ENCODE measurements at places on chromosomes 13 and 19. TPM values are rescaled to one million over a fixed set of nuclear protein-coding genes. Genes with fewer than 3 reads are reported as not detected.

GRCh38 chr19:44577566-44577874 is 35.8 kb upstream of the IGSF23 start:
- no peaks in the 10 kb centered on the region for H3K4me1 ChIP-seq
- no peak overlapping the region for H3K27ac ChIP-seq
- DNase-seq = no peak
- no peaks in the 10 kb centered on the region for H3K27me3 ChIP-seq
- no peaks in the 10 kb centered on the region for H3K36me3 ChIP-seq

DNA sequence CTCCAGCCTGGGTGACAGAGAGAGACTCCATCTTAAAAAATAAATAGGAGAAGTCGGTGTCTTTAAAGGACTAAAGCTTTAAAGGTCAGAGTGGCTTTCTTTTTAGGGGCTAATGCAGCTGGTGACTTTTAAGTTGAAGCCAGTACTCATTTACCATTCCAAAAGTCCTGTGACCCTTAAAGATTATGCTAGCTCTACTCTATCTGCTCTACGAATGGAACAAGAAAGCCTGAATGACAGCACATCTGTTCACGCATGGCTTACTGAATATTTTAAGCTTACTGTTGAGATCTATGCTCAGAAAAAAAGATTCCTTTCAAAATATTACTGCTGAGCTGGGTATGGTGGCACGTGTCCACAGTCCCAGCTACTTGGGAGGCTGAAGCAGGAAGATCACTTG is 16.4 kb downstream of the TDRD12 start:
- H3K4me1 ChIP-seq = no peaks in the 10 kb centered on the region
- no peak overlapping the region for H3K27ac ChIP-seq
- no peaks in the 10 kb centered on the region for H3K36me3 ChIP-seq
- no peaks in the 10 kb centered on the region for H3K27me3 ChIP-seq

DNA sequence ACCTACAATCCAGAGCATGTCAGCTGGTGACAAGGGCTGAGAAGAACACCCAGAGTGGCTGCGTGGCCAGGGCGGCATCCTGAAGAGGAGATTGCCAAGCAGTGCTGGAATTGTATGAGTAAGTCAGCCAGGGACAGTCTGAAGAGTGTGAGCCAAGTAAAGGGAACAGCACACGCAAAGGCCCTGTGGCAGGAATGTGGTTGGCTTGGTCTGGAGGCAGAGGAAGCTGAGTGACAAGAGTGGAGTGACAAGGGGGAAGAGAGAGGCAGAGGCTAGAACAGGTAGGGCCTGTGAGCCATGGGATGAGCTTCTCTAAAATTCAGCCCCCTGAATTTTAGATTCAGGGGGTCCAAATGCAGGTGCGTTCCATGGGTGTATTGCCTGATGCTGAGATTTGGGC is 53.7 kb upstream of the UQCRFS1 start:
- H3K36me3 ChIP-seq = no peaks in the 10 kb centered on the region
- H3K27me3 ChIP-seq = no peaks in the 10 kb centered on the region
- no peak overlapping the region for H3K4me3 ChIP-seq
- DNase-seq = no peak
- no peaks in the 10 kb centered on the region for H3K4me1 ChIP-seq

The CYP2A6 gene
- not detected for total RNA-seq

DNA sequence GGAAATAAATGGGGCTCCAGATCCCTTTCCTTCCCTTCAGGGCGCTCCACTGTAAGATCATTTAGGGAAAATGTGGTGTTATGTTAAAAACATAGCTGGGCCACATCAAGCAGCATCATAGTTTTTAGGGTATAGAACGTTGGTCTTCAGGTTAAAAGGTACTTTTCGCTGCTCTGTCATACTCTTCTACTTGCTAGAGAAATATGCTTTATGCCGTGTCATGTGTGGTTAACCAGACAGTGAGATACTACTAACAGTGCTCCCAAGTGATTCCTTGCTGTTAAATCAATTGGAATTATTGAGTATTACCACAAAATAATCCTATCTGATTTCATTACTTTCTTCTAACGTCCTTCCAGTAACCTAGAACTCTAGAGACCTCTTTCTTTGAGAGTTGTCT is 1.1 kb upstream of the NDFIP2 start:
- no peak for DNase-seq
- H3K27me3 ChIP-seq = no peaks in the 10 kb centered on the region
- no peaks in the 10 kb centered on the region for H3K4me1 ChIP-seq
- no peak overlapping the region for H3K4me3 ChIP-seq
- no peaks in the 10 kb centered on the region for H3K36me3 ChIP-seq

DNA sequence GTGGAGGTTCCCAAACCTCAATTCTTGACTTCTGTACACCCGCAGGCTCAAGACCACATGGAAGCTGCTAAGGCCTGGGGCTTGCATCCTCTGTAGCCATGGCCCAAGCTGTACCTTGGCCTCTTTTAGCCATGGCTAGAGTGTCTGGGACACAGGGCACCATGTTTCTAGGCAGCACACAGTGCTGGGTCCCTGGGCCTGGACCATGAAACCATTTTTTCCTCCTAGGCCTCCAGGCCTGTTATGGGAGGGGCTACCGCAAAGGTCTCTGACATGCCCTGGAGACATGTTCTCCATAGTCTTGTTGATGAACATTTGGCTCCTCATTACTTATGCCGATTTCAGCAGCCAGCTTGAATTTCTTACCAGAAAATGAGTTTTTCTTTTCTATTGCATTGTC is 701.4 kb downstream of the FGF9 start:
- no peak overlapping the region for H3K27ac ChIP-seq
- H3K36me3 ChIP-seq = no peaks in the 10 kb centered on the region
- no peak for DNase-seq
- H3K4me3 ChIP-seq = no peak overlapping the region
- H3K27me3 ChIP-seq = no peaks in the 10 kb centered on the region

DNA sequence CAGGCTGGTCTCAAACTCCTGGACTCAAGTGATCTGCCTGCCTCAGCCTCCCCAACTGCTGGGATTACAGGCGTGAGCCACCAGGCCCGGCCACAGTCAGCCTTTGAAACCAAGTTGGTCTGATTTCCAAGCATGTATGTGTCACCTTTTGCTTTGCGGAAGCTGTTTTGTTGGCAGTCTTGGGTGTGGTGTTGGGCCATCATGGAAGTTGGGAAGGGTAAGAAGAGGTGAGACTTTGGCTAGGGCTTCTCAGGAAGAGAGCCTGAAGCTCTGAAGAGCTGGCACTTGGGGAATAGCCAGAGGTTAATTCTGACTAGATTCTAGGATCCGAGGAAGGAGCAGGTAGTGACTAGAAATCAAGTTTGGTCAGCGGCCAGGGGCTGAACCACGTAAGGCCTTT is 2.8 kb downstream of the RSPH6A start:
- no peak for DNase-seq
- no peak overlapping the region for H3K27ac ChIP-seq
- no peak overlapping the region for H3K4me3 ChIP-seq
- no peaks in the 10 kb centered on the region for H3K36me3 ChIP-seq
- no peaks in the 10 kb centered on the region for H3K4me1 ChIP-seq

GRCh38 chr13:41150058-41150457 is 17.5 kb upstream of the KBTBD6 start:
- no peaks in the 10 kb centered on the region for H3K27me3 ChIP-seq
- H3K36me3 ChIP-seq = no peaks in the 10 kb centered on the region
- H3K4me3 ChIP-seq = no peak overlapping the region
- no peak overlapping the region for H3K27ac ChIP-seq
- no peak for DNase-seq

DNA sequence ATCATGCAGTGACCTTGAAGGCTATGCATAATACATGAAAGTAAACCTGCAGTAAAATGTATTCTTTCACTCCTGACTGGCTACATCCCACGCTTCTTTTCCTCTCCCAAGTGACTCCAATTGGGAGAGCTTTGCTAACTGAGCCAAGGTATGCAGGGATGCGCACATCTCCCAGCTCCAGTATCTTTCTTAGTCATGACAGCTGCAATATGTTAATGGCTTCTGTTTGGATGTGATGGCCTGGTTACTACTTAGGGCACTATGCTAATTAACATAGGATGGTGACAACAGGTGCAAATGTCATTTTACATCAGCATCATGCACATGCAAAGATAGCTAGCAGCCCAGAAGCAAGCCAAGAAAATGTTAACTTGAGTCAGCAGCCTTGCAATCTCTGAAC is 134.7 kb downstream of the POU4F1 start:
- DNase-seq = no peak
- no peak overlapping the region for H3K4me3 ChIP-seq
- H3K27me3 ChIP-seq = no peaks in the 10 kb centered on the region

DNA sequence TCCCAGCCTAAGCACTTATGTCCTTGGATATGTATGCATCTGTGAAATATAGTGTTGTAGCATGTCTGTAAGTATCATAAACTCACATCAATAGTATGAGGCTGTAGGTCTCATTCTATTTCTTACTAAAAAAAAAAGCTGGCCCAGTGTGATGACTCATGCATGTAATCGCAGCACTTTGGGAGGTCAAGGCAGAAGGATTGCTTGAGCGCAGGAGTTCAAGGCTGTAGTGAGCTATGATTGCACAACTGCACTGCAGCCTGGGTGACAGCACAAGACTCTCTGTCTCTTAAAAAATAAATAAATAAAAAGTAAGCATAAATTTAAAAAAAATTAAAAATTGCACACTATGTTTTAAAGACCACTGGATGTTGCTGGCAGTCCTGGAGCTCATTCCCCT is 79.1 kb upstream of the SPATA13 start:
- no peaks in the 10 kb centered on the region for H3K4me1 ChIP-seq
- H3K27me3 ChIP-seq = no peaks in the 10 kb centered on the region
- no peak overlapping the region for H3K27ac ChIP-seq

DNA sequence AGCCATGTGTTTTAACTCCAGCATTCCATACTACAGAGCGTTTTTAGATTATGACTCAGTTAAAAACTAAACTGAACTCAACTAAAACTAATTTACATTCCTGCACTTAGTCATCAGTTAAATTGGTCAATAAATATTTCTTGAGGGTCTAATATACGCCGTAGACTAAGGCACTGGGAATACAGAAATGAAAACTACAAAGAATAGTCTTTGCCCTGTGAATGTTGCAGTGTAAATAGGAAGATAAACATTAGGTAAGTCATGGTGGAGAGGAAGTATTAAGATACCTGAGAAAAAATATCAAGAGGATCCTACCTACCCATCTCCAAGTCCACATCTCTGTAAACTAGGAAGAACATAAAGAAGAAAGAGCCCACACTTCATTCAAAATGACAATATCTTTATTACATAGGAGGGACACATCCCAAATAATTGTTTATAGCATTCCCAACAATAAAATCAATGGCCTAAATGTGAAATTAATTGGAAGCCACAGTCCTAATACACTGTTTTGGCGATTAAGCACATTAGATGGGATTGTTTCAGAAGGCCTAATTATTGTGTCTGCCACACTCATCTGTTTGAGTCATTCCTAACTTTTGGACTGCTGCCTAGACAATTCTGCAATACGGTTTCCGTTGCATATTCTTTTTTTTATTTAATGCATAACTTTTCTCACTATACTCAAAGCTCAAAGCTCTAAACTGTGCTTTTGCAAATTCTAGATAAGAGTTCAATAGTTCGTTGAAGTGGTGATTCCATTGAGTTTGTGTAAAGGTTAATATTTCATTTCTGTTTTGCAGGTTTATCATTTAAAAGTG is 52.9 kb downstream of the MBNL2 start:
- peak overlapping the region; percentile 17 for H3K27ac ChIP-seq
- no peak overlapping the region for H3K4me3 ChIP-seq
- DNase-seq = no peak
- no peaks in the 10 kb centered on the region for H3K27me3 ChIP-seq
- H3K36me3 ChIP-seq = no peaks in the 10 kb centered on the region
- H3K4me1 ChIP-seq = peaks cover 14% of the 10 kb centered on the region

GRCh38 chr13:71695662-71696061 is 171.3 kb downstream of the DACH1 start:
- no peaks in the 10 kb centered on the region for H3K36me3 ChIP-seq
- no peak for DNase-seq
- H3K27ac ChIP-seq = no peak overlapping the region
- H3K4me3 ChIP-seq = no peak overlapping the region
- no peaks in the 10 kb centered on the region for H3K4me1 ChIP-seq

The CGB3 gene
- total RNA-seq = not detected

The ZNF234 gene
- total RNA-seq = 6.3 TPM

- H3K36me3 ChIP-seq = no peaks in the 10 kb centered on the region
- H3K4me3 ChIP-seq = no peak overlapping the region
- no peak overlapping the region for H3K27ac ChIP-seq
- H3K4me1 ChIP-seq = no peaks in the 10 kb centered on the region
- peak; percentile 35 for DNase-seq
These were observed 47.6 kb downstream of the CEP89 start for GRCh38 chr19:32924200-32924599.

GRCh38 chr13:20411638-20412342 is 113.9 kb downstream of the CRYL1 start:
- H3K27ac ChIP-seq = no peak overlapping the region
- H3K27me3 ChIP-seq = no peaks in the 10 kb centered on the region
- no peak for DNase-seq
- no peaks in the 10 kb centered on the region for H3K36me3 ChIP-seq

The TNFSF11 gene
- total RNA-seq = 0.15 TPM

- no peaks in the 10 kb centered on the region for H3K36me3 ChIP-seq
- H3K27ac ChIP-seq = peak within 1 kb of the TSS; percentile 86
- DNase-seq = peak; percentile 81
- H3K4me3 ChIP-seq = peak within 1 kb of the TSS; percentile 65
- H3K4me1 ChIP-seq = no peaks in the 10 kb centered on the region
These were observed at the start of gene ZFP28 for GRCh38 chr19:56538761-56539263. ZFP28 (plus strand) TSS chr19:56538948; CDS start chr19:56539019, 71 bp downstream.

DNA sequence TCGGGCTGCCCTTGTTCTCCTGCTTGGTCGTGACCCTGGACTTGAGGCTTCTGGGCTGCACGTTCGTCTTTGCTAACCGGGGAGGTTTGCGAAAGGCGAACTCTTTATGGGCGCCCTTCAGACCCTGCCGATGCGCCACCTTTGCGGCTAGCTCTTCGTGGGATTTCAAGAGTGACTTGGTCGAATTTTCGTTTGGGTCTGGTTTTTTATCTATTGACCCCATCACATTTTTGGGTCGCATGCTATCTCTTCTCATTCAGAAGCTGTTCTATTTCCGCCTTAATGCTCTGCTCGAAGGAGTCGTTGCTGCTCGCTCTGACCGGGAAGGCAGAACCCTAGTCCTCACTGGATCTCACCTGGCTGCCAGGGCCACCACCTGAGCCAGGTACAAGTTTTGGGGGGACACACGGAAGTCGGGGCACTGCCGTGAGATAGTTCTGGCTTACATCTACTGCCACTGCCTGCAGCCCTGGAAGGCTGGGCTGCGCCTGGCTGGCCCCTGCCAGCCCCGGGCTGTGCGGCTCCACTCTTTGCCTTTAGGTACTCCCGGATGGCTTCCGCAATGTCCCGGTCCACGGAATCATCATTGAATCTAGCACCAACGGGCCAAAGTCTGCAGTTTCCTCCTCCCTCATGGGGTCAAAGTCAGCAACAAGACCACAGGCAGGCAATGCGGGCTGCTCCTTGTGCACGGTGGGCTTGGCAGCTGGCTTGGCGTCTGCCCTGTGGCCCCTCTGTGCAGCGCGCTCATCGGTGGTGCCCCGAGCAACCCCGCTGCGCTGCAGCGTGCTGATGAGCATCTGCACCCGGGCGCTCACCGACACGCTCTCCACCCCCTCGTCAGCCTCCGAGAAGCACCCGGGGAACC is 16.2 kb downstream of the RB1 start:
- H3K27me3 ChIP-seq = no peaks in the 10 kb centered on the region
- peak; percentile 38 for DNase-seq
- peak overlapping the region; percentile 26 for H3K4me3 ChIP-seq
- no peaks in the 10 kb centered on the region for H3K4me1 ChIP-seq
- H3K36me3 ChIP-seq = no peaks in the 10 kb centered on the region
- H3K27ac ChIP-seq = no peak overlapping the region

The DZIP1 gene
- 2.2 TPM for total RNA-seq

All from colonic mucosa (tissue), 4 donors.